ENCODE measurements at places on chromosomes 1 and 21.

DNA sequence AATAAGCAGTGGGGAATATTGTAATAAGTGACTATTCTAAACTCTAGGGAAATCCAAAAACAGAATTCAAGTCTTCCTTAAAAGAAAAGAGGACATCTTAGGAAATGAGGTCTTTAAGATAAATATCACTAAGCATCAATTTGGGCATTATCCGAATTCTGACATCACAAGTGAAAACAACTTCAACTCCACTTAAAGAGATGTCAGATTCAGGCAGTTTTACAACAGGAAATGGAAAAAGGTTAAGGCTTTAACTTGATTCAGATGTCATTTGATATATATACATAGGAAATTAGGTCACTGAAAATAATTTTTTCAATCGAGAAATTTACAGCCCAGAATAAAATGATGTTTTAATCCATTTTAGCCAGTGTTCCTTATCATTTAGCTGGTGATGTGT lies 435.4 kb downstream of the SETD4 start:
- no peak for DNase-seq

GRCh38 chr1:231233735-231234417 lies 7.1 kb upstream of the GNPAT start:
- DNase-seq = no peak

GRCh38 chr1:18527921-18528320 lies 47.2 kb downstream of the KLHDC7A start:
- no peak for DNase-seq

- DNase-seq = peak; percentile 20
Measured at GRCh38 chr1:30847358-30847972, 61.1 kb downstream of the SDC3 start.

DNA sequence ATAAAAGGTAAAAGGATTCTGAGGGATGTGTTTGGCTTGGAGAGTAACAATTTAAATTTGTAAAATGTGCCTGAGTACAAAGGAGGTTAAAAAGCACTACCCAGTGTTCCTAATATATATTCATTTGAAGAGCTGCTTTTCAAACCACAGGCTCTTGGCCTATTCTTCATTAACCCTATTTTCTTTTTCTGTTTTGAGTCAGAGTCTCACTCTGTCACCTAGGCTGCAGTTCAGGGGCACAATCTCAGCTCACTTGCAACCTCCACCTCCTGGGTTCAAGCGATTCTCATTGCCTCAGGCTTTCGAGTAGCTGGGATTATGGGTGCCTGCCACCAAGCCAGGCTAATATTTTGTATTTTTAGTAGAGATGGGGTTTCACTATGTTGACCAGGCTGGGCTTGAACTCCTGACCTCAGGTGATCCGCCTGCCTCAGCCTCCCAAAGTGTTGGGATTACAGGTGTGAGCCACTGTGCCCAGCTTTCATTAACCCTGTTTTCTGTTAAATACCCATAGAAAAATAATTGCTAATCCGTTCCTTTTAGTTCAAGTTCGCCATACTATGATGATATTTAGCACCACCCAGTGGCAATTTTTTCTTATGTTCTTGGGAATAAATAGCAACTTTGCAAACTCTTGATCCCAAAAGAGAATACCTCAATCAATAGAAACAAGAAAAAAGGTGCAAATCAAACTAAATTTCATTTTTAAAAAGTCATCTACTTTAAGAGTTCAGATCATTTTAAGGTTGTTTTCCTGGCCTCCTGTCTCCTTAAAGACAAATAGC lies 30.5 kb downstream of the ZBTB8OS start:
- DNase-seq = peak; percentile 14

GRCh38 chr1:229664133-229664689 lies 38.2 kb downstream of the URB2 start:
- DNase-seq = no peak

- DNase-seq = no peak
Measured at GRCh38 chr1:35266306-35266705, 2.2 kb upstream of the ZMYM4 start.

GRCh38 chr21:19458295-19458694 lies 1054.7 kb upstream of the TMPRSS15 start:
- no peak for DNase-seq

- no peak for DNase-seq
Measured at GRCh38 chr1:178634445-178634844, 90.6 kb upstream of the RALGPS2 start.

DNA sequence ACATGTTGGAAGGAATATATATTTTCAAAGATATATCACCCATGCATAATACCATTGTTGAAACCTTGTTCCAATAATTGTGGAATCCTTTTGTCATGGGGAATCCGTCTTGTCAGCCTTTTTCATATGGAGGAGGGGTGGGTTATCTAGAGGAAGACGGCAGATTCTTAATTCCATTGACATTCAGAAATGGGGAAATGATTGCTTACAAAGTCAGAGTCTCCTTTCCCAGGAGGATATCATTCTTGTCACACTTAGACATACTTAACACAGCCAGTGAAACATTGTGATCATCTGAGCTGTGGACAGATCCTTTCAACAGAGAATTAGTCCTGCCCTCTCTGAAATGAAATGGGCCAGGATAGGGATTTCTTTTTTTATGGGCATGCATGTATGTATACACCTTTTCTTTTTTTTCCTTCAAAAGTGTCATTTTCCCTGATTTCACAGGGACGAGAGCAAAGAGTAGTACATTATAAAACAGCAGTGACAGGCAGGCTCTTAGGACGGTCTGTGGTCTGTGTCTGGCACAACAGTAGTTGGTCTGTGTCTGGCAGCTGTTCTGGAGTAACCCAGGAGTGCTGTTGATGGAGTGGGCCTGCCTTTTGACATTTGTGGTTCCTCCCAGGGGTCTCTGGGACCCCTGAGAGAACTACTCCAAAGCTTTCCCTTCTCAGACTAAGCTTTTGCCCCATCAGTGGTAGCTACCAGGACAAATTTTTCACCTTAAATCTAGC lies 50.1 kb downstream of the VPS13D start:
- no peak for DNase-seq

DNA sequence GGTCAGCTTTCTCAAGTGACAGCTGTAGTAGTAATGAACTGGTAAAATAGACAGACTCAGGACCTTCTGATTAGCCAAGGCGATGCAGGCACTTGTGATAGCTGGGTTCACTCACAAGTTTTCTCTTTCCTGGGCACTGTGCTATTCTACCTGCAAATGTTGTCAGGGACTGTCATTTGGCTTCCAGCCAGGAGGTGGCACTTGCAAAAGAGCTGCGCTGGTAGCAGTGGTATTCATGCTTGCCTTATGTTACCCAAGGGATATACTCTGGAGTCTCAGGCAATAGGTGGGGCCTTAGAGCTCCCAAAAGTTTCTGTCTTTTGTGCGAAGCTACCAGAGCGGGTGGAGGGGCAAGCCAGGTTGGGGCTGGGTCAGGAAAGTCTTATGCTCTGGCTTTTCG lies 23.5 kb downstream of the IFI44 start:
- no peak for DNase-seq

- DNase-seq = no peak
Measured at GRCh38 chr1:228998179-228998578, 262.9 kb downstream of the RHOU start.

DNA sequence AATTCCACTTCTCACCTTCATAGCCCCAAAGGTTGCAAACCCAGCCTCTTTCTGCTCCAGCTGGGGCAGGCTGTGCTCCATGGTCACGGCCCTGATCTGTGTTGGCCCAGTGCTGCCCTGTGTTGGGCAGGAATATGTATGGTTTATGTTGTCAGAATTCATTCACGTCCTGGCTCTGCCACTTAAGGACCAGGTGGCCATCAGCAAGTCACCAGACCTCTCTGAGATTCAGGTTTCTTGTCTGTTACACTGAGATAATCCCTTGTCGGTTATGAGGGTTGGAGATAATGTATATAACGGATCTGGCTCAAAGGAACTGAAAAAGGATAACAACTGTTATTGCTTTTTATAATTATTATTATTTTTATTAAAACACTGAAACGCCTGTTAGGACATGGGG lies 39.1 kb upstream of the SELENON start:
- no peak for DNase-seq

GRCh38 chr1:226327761-226328162 lies 18.8 kb upstream of the LIN9 start:
- no peak for DNase-seq

DNA sequence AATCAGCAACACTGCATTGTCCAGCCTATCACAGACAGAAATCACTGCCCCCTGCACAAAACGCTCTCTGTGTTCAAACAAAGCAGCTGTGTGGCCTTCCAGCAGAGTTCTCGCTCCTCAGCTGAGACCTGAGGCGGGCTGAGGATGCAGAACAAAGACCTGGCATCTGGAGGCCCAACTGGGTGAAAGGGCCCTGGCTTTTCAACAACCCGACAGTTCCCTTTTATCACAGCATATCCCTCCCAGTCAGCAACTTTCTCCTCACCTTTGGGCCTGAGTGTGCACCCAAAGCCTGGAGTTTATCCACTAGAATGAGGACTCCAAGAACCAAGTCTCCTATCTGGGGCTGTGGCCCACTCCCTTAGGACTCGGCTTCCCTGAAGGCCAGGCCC lies 42.6 kb upstream of the A3GALT2 start:
- no peak for DNase-seq

DNA sequence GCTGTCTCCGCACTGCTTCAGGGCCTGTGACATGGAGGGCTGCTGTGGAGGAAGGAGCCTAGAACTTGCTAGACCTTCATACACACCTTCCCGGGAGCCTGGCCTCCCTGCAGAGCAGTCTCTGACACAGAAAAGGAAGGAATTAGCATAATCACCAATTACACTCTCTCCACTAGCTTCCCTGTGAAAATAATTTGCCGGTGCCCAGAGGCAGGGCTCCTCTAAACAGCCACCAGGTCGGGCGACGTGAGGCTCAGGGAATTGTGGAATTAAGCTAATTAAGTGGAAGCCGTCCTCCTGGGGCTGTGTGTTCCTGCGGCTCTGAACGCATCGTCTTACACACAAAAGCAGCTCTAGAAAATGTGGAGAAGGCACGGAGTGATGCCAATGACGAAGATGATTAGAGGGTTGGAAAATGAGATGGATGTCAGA lies 82.6 kb downstream of the NENF start:
- DNase-seq = no peak

DNA sequence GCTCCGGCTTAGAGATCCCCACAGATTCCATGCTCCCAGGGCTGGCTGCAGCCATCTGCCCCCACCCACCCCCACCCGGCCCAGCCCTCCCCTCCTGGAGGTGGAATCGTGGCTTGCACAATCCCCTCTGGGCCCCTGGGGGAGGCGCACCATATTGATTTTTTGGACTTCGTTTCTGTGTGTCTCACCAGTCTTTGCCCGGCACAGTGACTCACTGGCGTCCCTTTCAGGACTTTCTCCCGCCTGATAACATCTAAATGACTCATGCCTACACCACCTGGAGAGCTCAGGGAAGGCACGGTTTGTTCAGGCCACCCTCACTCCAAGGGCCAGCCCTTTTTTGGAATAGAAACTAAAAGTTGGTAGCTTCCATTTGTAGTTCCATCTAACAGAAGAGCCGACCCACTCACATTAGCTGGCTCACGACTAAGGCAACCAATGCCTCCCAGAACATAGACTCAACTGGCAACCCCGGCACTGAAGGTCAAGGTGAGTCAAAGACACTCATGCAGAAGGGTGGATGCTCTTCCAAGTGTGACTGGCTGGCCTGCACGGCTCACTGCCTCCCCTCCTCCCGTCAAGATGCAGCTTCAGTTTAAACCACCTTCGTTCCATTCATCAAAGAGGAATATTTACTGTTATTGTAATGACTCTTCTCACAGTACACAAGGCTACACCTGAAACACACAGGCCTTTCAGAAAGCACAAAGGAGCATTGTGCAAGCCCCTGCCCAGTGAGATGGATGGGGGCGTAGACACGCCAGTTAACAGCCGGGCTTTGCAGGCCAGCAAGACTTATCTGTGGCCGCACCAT lies 18.1 kb upstream of the ETS2 start:
- DNase-seq = peak; percentile 74

DNA sequence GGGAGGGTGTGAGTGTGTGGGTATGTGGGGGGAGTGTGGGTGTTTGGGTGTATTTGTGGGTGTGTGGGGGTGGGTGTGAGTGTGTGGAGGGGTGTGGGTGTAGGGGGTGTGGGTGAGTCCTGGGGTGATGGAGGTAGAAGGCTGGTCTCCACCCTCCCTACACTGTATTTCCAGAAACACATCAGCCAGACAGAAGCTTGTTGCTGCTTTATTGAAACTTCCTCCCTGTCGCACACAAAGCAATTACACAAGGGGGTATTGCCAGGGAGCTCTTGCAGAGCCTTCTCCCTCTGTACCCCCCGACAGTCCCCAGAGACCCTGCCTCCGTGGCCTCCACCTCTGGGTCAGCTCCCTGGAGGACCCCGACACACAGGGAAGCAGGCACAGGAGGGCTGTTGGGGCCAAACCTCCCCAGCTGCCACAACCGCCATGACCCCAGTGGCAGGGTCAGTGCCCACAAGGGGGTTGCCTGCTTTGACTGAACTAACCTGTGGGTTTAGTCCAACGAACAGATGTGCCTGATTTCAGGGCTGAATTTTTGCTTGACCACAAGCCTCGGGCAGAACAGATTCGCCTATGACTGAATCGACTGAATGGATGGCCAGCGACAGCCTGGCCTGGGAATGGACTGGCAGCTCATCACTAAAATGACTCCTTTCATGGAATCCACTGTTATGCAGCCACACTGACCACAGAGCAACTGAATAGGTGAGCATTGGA lies 9.1 kb upstream of the MATN1 start:
- no peak for DNase-seq

DNA sequence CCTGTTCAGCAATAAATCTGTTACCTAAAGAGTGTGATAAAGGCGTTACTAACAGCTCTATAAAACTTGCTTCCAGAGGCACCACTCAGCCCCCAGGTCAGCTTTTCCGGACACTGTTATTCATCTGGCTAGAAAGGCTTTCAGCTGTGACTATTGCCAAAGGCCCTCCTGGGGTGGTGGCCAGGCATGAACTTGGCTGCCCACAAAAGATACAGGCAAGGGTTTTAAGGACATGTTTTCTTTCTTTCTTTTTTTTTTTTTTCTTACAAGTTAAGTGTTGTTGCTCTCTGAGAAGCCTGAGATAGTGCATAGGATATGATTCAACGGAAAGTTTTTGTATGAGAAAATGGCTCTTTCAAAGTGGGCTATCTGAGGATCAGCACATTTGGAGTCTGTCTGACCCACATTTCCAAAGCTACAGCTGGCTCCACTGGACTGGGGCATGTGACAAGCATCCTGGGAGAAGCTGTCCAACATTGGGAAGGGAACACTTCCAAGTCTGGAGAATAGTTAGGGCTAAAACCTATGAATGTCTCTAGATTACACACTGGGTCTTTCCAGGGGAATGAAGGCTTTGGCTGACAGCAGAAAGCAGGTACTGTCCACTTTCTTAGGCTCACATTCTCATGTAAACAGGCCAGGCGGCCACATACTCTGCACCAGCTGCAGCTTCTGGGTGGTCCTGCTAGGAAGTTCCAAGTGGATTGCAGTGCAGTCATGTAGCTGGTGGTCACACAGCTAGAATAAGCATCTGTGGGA lies 639.7 kb downstream of the LMO4 start:
- DNase-seq = no peak

DNA sequence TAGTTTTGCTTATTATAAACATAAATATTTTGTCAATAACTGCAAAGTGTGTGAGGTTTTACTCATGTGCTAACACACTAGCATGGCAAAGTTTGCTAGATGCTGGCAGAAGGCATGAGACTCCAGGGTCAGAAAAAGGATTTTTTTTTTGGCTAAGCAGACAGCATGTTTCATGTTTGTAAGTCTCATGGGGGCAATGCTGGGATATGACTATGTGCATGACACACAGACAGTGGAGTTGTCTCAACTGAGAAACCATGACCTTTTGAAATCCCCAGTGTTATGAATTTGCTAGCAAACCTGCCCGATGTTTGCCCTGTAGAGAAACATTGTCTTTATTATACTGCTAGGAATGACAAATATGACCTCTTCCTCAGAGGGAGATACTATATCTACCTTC lies 448.2 kb downstream of the BRINP3 start:
- DNase-seq = peak; percentile 22
